ENCODE measurements at places on chromosomes 1 and 21.

DNA sequence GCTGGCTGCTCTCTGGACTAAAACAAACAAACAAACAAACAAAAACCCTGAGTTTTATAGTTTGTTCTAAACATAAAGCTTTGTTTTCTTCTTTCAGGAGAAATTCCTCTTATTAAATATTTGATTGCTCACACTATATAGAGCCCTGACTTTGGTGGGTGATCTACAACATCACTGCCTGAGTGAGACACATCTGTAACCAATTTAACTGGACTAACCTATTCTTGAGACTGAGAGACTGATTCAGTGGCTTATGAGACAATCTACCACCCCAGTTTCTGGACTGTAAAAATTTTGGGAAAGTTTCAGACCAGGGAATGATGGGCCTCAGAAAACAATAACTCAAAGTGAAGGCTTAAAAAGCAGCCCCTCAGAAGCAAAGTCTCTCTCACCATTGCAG lies 537.0 kb downstream of the NEGR1 start:
- DNase-seq: no peak

DNA sequence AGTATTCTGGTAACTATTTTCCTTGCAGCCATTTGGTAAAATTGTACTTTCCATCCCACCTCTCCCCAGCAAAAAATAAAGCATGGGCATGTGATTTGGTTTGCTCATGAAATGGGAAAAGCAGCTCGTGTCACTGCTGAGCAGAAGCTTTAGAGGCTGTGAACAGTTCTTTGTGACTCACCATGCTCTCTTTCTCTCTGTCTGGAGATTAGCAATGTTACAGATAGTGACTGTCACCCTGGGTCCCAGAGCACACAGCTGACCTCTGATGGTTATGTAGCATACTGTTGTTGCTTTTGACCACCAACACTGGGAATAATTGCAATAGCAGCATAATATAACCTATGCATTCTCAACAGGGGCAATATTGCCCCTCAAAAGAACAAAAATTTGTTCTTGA lies 70.6 kb downstream of the RGS2 start:
- no peak for DNase-seq

DNA sequence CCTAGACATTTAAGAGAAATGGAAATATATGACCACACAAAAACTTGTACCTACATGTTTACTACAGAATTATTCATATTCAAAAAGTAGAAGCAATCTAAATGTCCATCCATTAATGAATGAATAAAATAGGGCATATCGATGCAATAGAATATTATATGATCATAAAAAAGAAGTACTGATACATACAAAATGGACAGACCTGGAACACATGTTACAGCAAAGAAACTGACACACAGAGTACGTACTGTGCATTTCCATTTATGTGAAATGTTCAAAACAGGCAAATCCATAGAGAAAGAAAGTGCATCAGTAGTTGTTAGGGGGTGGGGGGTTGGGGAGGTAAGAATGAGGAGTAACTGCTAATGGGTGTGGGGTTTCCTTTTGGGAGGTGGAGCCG lies 39.2 kb downstream of the B3GALNT2 start:
- DNase-seq: no peak

GRCh38 chr1:205190845-205191577 lies 20.5 kb downstream of the DSTYK start:
- no peak for DNase-seq

DNA sequence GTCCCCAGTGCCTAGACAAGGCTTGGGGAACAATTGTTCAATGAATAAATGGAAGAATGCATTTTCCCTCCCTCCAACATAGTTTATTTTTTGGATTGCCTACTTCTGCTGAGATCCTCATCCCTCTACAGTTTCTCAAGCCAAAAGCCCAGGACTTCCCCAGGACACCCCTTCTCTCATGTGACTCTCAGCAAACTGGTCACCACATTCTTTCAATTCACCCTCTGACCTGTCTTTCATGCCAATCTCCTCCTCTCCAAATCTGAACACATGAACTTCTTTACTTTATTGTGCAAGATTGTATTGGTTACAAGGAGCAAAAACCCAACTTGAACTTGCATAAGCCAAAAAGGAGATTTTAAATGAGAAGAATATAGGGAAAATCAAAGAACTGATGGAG lies 103.2 kb upstream of the JUN start:
- no peak for DNase-seq

DNA sequence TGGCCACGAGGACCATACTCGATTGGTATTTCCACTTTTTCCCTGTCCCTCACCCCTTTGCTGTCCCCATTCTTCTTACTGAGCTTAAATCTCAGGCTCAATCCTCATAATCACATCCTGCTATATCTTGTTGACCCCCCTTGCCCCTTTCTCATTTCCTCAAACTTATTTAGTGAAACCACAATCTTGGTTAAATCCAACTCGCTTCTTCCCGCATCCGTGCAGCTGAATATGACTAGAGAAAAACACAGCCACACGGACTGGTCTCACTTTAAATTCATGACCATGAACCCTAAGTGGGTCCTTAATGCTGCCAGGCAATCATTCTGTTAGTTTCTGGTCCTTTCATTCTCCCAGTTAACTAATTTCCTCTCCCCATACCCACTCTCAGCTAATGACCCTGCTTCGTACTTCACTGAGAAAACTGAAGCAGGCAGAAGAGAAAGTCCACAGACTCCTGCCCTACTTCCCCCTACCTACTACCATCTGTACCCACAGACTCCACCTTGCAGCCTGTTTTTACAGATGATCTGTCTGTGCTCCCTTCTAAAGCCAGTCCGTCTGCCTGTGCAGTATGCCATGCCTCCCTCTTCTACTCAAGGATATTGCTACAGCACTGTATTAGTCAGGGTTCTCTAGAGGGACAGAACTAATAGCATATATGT lies 96.8 kb upstream of the LMO4 start:
- DNase-seq: no peak

GRCh38 chr1:213446496-213446895 lies 395.5 kb downstream of the RPS6KC1 start:
- DNase-seq: no peak

DNA sequence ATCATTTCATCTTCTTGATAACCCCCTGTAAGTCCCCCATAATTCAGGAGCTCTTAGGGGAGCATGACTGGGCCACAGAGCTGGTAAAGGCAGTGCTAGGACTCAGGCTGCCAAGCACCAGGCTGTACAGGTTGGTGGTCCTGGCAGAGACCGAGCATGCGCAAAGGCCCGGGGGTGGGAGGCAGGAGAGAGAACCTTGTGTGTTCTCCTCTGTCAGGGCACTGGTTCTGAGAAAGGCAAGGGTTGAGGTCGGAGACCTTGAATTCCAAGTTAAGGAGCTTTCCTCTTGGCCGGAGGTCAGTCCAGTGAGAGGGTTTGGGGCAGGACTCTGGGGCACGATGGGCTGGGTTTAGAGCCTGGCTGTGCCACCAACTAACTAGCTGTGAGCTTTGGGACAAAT lies 23.2 kb downstream of the PADI3 start:
- no peak for DNase-seq

DNA sequence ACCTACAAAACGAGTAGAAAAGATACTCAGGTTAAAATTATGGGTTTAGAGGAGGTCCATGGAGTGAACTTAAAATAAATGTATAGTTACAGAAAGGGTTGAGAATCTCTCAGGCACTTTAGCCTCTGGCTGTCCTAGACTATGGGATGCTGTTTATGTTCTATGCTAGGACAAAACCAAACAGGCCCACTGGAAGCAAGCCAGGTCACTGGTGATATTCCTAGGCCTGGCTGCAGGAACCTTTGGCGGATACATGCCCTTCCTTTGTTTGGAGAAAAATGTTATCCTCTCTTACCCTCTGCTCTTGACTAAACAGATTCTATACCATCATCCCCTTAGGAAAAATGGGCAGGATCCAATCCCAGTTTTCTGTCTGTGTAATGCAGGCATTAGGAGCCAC lies 90.7 kb upstream of the DUSP10 start:
- DNase-seq: no peak

DNA sequence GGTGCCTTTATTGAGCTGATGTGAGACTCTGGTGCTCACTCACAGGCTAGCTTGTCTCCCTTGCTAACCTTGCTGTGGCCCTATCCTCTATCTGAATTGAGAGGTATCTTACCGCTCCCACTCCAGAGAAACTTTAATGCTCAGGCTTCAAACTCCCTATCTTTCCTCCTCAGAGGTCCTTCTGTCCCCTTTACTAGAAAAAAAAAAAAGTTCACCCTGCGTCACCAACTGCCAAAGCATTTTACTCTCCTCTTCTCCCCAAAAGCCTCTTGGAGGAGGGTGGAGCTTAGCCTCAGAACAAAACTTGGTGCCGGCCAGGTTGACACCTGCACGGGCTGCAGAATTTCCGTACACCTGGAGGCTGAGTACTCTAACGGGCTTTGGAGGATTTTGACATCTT lies 55.1 kb downstream of the ATP2B4 start:
- no peak for DNase-seq
